ENCODE measurements at places on chromosomes 12 and 14.

- no peak for DNase-seq
Measured at GRCh38 chr14:100656996-100657395, 69.7 kb upstream of the DLK1 start.

DNA sequence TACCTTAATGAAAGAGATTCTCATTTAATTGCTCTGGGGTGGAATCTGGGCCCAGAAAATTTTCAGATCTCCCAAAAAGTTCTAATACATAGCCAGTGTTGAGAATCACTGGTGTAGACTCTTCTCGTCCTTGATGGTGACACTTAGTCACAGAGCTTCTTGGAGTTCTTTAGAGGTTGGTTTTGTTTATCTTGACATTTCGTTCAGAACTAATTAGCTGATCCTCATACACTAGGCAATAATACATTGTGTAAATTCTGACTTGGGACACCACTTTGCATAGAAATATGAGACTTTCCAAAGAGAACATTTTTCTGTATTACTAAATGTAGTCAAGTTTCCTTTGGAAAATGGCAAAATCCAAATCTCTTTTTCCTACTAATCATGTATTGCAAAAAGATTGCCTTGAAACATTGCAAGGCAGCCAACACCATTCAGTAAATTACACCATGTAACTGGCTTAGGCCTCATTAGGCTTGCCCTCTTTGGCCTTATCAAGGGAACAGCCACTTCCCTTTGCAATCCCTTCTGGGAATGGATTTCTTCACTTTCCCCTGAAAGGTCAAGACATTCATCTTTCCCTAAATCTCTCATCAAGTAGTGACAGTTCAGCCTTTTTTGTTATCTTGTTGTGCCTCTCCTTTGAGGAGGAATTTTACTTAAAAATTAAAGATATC lies 102.2 kb downstream of the PAH start:
- DNase-seq, result no peak

GRCh38 chr14:104307627-104308401 lies 169.4 kb downstream of the KIF26A start:
- DNase-seq, result no peak

- DNase-seq, result no peak
Measured at GRCh38 chr14:92659765-92660561, 88.5 kb downstream of the LGMN start.

DNA sequence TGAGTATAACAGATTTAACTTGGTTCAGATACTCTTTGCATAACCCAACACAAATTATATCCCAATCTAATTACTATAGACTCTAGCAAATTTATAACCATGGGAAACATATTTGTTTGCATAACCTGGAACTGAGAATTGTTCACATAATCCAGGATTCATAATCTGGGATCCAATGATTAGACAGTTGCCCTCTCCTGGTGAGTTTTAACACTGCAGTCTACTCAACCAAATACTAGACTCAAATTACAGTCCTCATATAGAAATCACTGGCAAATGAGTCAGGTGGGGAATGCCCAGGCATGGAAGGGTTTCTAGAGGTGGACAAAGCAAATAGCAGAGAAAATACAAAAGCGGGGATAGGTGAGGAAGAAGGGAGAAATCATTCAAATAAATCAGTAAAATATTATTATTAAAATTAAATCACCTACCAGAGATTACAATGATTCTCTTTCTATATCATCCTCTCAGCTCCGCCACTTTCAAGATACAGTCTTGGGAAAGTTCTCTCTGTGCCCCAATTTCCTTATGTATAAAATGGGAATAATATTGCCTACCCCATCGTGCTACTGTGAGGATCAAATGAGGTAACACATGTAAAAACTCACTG lies 9.4 kb downstream of the GCH1 start:
- no peak for DNase-seq

GRCh38 chr14:102445641-102446040 lies 63.9 kb downstream of the ANKRD9 start:
- DNase-seq, result no peak

GRCh38 chr12:6377667-6377994 lies 2.3 kb upstream of the SCNN1A start:
- no peak for DNase-seq

GRCh38 chr12:91127751-91128150 lies 16.5 kb upstream of the LUM start:
- no peak for DNase-seq

DNA sequence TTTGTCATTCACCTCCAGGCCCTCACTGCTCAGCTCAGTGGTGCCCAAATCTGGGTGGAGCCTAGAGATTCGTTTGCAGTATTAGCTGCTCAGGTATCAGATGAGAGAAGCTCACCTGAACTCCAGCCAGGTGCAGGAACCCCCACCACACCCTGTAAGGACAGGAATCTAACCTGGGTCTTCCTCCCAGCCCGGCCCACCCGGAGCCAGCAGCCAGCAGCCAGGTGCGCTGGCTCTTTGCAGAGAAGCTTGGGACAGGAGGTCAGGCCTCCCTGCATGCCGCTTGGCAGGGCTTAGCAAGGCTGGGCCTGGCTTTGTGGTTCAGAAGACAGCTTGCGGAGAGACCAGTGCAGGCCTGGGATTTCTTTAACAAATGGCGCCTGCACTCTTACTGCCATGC lies 125.6 kb upstream of the MYL2 start:
- DNase-seq, result no peak

DNA sequence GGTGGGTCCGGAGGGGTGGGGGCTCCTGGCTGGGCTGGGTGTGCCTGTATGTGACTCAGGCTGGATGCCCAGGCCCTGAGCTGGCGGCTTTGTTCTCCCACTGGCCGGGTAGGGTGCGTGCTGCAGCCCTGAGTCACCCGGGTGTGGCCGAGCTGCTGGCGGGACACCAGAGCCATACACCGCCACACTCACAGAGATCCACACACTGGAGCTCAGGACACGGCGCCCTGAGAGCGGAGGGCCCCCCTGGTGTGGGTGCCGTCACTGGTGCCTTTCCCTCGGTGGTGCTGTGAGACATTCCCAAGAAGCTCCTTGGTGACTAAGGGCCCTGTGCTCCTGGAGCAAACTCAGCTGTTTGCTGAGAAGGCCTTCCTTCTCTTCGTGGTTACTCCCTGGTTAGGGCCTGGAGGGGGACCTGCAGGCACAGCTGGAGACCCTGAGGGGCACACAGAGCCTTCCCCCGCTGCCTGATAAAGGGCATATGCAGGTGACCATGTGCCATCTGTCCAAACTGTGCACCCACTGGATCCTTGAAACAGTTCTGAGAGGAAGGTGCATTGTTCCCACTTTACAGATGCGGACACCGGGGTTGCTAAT lies 44.3 kb downstream of the KRT80 start:
- DNase-seq, result no peak

GRCh38 chr14:100975671-100976070 lies 72.1 kb upstream of the RTL1 start:
- no peak for DNase-seq

- DNase-seq, result no peak
Measured at GRCh38 chr14:104157016-104157928, 18.9 kb downstream of the KIF26A start.

DNA sequence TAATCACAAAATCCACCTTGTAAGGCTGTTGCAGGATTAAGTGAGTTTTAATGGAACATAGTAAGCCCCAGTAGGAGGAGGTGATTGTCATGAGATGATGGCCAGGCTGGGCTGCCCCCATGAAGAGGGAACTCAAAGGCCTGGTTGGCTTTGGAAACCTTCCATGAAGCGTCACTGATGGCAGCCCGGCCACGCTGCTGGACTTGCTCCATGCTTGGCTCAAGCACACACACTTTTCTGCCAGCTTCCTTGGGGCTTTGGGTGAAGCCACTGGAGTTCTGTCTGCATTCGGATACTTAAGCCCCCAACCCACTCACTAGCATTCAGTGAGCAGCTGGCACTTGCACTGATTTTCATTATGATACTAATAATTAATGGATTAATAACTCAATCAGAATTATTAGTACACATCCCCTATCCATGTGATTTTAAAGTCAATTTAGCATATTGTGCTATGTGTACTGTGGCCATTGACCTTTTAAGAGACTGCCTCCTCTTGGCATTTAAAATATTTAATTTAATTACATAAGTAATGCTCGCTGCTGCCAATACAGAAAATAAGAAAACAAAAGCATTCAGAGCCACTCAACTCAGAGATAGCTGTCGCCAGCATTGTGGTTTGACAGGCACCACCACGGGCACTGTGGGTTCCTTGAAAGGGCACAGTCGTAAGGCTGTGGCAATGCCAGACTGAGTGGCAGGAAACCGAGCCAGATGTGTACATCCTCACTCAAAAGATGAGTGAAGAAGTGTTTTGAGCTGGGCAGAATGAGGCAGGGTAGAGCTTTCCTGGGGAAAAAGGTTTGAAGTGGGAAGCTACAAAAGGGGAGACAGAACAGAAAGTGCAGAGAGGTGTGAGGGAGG lies 15.9 kb downstream of the KRT85 start:
- DNase-seq, result no peak

DNA sequence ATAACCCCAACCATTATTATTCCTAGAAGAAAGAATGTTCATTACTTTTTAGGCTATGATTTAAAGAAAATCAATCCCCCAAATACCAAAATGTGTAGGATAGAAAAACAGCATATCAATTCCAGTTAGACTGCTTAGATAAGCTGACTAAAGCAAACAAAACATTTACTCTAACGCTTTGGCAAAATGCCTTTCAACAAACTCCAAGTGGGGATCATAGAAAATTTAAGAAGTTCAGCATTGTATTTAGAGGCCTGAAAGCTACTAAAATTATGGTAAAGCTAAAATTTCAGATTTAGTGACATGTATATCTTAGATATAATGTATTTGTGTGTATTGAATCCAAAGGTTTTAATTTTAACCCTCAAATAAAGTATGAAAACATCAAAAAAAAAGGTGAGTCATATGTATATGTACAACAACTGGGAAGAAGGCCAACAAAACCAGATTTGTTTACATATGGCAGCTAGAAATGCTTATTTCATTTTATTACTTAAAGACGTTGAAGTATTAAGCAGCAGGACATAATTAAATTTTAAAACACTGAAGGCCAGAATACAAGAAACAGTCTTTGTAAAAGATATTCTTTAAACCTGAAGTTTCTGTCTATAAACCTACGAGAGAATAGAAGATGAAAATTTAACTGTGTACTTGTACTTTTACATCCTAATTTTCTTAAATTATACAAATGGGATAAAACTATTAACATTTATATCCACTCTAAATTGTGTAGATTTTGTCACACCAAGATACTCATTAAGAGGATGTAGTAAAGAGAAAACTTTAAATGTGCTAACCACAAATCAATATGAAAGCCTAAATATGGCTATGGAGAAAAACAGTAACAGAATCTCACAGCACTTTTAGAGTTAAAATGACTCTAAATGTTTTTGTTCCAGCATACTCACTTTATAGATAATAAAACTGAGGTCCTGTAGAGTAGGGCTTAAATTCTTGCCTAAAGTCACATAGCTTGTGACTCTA lies 71.4 kb downstream of the SLC41A2 start:
- DNase-seq, result no peak

DNA sequence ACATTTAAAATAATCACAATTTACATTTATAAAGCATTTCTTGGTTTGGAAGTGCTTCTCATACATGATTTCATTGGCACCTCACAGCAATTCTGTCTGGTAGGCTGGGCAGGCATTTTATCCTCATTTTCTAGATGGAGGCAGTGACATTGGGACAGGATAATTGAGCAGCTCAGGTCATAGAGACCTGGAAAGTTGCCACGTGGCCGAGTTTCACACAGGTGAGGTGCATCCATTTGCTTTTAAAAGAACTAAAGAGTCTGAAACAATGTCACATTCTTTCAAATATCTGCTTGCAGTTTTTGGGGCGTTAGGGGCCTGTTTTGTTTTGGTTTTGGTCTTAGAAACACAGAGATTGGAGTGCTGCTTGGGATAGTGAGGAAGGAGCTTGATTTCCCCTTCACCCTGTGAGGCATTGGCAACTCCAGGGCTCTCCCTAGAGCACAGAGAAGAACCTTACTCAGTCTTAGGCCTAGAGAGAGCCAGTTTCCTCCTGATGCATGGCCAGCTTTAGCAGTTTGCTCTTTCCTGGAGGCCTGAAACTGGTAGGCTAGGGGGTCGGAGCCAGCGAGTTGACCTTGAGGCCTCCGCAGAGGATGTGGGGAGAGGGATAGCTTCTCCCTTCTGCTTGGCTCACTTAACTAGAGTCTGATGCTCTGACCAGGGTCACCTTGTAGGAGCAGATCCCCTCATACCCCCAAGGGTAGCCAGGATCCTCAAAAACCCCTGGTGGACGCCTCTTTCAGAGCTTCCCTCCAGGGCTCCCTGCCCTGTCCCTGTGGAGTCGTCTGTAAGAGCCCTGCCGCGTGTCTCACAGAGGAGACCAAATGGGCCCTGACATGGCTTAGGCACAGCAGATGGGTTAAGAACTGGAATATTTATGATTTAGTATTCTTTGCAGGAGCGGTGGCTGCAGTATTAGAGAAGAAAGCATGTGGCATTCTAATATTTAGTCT lies 34.9 kb upstream of the JDP2 start:
- DNase-seq, result no peak

DNA sequence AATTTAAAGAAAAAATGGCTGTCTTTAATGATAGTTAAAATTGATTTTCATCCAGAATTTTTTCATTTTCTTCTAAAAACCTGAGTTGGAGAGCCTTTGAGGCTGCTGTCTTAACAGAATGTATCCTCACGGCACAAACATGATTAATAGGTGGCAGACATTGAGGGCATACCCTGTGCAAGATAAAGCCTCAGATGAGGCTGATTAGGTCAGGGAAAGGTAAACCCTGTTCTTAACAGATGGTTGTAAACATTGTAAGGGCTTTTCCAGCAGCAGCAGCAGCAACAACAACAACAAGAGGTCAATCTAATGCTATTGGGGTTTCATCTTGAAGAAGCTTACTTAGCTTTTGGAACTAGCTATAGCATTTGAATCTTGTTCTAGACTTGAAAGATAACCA lies 17.4 kb downstream of the GNG2 start:
- no peak for DNase-seq

DNA sequence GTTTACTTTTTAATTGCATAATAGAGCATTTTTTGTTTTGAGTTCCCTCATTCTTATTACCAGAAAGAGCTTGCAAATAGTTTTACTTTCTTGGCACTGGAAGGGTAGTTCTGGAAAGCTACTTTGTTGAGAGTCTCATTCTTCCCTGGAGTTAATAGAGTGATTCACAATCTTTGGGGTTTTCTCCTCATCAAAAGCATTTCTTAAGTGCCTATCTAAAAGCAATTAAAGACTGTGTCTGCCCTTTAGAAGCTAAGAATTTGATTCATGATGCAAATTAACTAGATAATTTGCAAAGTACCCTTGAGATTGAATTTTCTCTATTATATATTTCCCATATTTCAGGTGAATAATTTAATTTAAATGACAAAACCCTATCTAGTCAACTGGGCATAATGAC lies 8.1 kb upstream of the BMAL2 start:
- no peak for DNase-seq

DNA sequence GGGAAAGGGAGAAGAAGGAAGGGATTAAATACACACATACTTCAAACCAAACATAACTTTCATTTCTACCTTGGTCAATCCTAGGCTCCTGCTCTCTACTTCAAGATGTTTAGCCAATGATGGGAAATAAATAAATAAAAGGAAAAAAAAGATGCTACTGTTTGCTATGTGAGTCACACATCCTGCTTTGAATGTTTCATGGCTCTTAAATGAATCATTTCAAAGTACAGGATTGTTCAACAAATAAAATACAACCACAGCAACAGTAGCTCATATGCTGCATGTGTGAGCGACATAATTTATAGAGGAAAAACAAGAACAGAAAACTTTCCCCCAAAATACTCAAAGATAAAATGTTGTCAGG lies 54.3 kb upstream of the NPFF start:
- no peak for DNase-seq

Measured in GM18507 (cell line).